Left lung (tissue), 14 donors: ENCODE measurements at places on chromosomes 2 and 18. TPM values are rescaled to one million over a fixed set of nuclear protein-coding genes. Genes with fewer than 3 reads are reported as not detected.

DNA sequence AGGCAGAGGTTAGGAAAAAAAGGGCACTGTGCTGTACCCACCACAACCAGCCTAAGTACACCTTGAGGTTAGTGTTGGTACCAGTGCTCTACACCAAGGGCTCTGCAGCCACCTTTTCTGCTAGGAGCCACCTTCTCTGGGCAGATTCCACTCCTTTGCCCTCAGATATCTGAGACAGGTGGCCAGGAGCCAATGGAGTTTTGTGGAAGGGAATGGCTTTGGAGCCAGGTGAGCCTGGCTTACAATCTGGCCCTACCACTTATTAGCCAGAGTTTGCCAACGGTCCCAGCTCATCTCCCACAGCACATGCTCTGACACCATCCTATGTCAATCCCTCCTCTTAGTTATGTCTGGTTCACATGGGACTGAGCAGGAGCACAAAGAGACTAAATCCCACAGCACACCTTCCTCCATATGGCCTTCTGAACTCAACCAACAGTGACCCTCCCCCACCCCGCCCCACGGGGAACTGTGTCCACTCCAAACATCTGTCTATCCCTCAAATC lies 77.5 kb downstream of the CLHC1 start:
- H3K27ac ChIP-seq, result no peak overlapping the region
- no peaks in the 10 kb centered on the region for H3K36me3 ChIP-seq
- DNase-seq, result no peak
- H3K27me3 ChIP-seq, result no peaks in the 10 kb centered on the region
- H3K4me3 ChIP-seq, result no peak overlapping the region
- peaks cover 85% of the 10 kb centered on the region for H3K4me1 ChIP-seq

GRCh38 chr2:23363268-23363667 lies 21.7 kb upstream of the KLHL29 start:
- no peaks in the 10 kb centered on the region for H3K4me1 ChIP-seq
- no peaks in the 10 kb centered on the region for H3K27me3 ChIP-seq
- DNase-seq, result no peak
- no peak overlapping the region for H3K4me3 ChIP-seq
- no peak overlapping the region for H3K27ac ChIP-seq
- H3K36me3 ChIP-seq, result no peaks in the 10 kb centered on the region

DNA sequence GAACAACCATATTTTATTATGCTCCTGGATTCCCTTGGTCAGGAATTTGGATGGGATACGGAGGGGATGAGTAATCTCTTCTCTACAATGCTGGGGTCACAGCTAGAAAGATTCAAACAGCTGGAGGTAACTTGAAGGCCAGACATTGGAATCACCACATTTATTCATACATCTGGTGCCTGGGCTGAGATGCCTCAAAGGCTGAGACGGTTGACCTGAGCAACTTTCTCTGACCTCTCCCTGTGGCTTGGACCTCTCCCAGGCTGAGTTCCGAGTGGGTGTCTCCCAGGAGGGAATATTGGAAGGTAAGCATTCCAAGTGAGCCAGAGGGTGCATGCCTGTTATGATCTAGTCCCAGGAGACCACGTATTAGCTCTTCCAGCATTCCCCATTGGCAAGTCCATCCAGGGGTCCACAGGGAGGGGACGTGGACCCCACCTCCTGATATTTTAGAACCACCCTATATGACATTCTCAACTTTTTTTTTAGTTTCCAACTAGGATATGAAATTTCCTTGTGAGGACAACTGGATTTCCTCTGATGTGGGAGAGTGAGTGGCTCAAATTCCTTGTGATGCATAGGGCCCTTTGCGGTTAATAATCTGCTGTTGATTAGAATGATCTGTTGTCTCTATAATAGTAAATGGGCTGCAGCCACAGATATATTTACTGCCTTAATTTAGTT lies 101.8 kb downstream of the MRPS9 start:
- no peak overlapping the region for H3K27ac ChIP-seq
- no peak for DNase-seq
- H3K4me1 ChIP-seq, result peaks cover 10% of the 10 kb centered on the region

Gene RGPD4
- total RNA-seq, result 0.29 TPM

DNA sequence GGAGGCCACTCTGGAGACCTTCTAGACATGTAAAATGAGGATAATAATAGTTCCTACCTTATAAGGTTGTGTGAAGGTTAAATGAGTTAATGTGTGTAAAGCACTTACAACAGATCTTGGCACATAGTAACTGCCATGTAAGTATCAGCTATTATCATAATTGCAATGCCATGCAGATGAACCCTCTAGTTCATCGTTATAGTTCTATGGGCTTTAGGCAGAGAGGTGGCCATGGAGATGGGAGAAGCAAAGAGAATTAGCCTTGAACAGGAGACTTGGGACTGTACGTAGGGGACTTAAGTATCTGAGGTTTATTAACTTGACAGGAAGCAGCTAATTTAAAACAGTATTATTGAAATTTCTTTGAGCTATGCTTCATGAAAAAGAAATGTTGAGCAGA lies 151.8 kb downstream of the PIK3C3 start:
- H3K27ac ChIP-seq, result no peak overlapping the region
- H3K36me3 ChIP-seq, result no peaks in the 10 kb centered on the region
- no peak overlapping the region for H3K4me3 ChIP-seq

GRCh38 chr2:109727929-109728447 lies 66.1 kb upstream of the RGPD5 start:
- H3K27ac ChIP-seq, result no peak overlapping the region
- no peaks in the 10 kb centered on the region for H3K4me1 ChIP-seq
- no peaks in the 10 kb centered on the region for H3K36me3 ChIP-seq
- H3K27me3 ChIP-seq, result no peaks in the 10 kb centered on the region
- no peak overlapping the region for H3K4me3 ChIP-seq

Gene ALPG
- total RNA-seq, result 0.16 TPM

- H3K4me1 ChIP-seq, result no peaks in the 10 kb centered on the region
- no peaks in the 10 kb centered on the region for H3K36me3 ChIP-seq
- no peak overlapping the region for H3K27ac ChIP-seq
- no peaks in the 10 kb centered on the region for H3K27me3 ChIP-seq
- H3K4me3 ChIP-seq, result no peak overlapping the region
- no peak for DNase-seq
Observed at GRCh38 chr2:59082657-59083056, 841.5 kb upstream of the FANCL start.

DNA sequence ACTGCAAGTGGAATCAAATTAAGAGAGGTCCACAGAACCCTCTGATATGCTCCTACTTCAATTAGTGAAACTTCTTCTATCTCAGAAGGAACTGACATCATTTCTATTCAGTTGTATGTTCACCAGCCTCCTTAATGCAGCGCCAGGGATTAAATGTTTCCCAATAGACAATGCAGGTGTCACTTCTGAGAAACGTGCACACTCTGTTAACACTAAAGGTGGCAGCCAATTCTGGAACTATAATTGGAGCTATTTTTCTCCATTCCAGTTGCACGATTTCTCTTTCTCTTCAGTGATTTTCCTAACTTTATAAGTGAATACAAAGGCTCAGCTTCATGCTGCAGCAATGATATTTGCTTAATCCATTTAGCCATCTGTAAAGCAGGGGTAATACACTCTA lies 821.9 kb downstream of the TDRD15 start:
- H3K4me3 ChIP-seq, result no peak overlapping the region
- H3K27me3 ChIP-seq, result no peaks in the 10 kb centered on the region
- no peaks in the 10 kb centered on the region for H3K4me1 ChIP-seq
- H3K27ac ChIP-seq, result no peak overlapping the region
- no peaks in the 10 kb centered on the region for H3K36me3 ChIP-seq

Gene ITGB6
- 58.3 TPM for total RNA-seq

GRCh38 chr2:113137827-113138226 lies 10.4 kb downstream of the IL1RN start:
- peaks cover 17% of the 10 kb centered on the region for H3K36me3 ChIP-seq
- no peaks in the 10 kb centered on the region for H3K4me1 ChIP-seq
- no peaks in the 10 kb centered on the region for H3K27me3 ChIP-seq
- no peak for DNase-seq
- no peak overlapping the region for H3K4me3 ChIP-seq

DNA sequence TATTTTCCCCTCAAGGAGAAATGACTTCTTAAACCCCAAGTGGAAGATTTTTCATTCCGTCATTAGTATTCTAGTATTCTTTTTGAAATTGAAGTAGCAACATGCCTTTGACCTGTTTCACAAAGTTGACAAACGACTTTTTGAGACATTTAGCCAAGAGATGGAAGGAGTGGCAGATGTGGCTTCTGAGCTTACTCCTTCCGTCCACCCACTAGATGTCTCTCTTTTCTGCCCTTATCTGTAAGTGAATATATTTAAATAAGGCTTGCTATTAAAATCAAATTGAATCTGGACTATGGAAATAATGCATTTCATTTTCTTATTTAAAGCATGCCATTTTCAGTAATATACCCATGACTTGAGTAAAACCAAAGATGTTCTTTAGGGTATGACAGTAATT lies 74.1 kb downstream of the ACTR3 start:
- H3K36me3 ChIP-seq, result no peaks in the 10 kb centered on the region
- H3K27me3 ChIP-seq, result no peaks in the 10 kb centered on the region
- H3K4me3 ChIP-seq, result no peak overlapping the region
- no peak for DNase-seq
- no peak overlapping the region for H3K27ac ChIP-seq

DNA sequence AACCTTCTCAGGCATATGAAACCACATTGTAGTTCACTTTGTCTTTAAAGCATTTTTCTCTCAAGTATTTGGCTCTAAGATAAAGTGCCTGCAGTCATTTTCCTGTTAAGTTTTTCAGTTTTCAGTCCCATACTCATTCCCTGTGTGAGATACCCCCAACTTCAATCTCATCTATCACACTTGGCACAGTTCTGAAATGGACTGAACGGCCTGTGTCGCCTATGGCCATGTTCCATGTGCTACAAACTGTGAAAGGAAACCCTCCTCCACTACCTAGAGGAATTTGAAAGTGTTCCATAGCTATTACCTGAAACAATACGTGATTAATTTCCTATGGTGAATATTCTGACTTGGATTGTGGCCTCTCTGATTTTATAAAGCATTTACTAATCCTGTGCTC lies 319.1 kb downstream of the CTNNA2 start:
- no peak overlapping the region for H3K27ac ChIP-seq
- H3K27me3 ChIP-seq, result no peaks in the 10 kb centered on the region
- DNase-seq, result no peak
- H3K4me1 ChIP-seq, result no peaks in the 10 kb centered on the region

- DNase-seq, result no peak
- no peak overlapping the region for H3K27ac ChIP-seq
- H3K36me3 ChIP-seq, result no peaks in the 10 kb centered on the region
- H3K4me1 ChIP-seq, result peaks cover 5% of the 10 kb centered on the region
Observed at GRCh38 chr18:57077005-57077765, 69.7 kb upstream of the BOD1L2 start.

Gene ASAP2
- 21.1 TPM for total RNA-seq

DNA sequence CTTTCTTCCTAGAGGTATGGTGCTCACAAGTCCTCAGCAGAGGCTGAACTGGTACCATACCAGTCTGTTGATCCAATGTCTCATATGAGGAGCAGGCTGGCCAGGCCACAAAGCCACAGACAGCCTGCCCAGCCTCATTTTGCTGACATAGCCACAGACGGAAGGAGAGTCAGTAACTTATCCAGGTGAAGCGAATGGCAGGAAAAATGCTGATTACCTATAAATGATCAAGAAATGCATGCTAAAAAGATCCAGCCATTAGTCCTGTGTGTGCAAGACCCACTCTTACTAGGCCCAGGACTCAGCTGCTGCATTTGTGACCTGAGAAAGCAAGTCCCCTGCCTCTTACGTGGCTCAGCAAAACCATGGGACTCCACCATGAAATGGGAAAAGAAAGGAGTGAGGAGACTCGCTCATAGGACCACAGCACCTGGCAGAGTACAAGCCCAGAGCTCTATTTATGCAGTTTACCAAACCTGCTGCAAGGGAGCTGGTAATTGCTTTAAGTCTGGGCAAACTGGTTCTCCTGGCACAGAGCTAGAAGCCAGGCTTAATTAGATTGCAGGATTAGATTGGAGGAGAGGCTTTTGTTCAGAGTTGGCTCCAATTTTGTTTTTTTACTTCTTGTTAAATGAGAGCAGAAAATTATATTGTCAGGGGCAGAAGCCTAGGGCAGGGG lies 19.0 kb downstream of the RHOB start:
- DNase-seq, result no peak
- H3K36me3 ChIP-seq, result no peaks in the 10 kb centered on the region
- no peaks in the 10 kb centered on the region for H3K27me3 ChIP-seq
- H3K27ac ChIP-seq, result no peak overlapping the region
- no peaks in the 10 kb centered on the region for H3K4me1 ChIP-seq
- H3K4me3 ChIP-seq, result no peak overlapping the region

GRCh38 chr2:769771-770170 lies 92.6 kb upstream of the TMEM18 start:
- H3K36me3 ChIP-seq, result no peaks in the 10 kb centered on the region
- no peaks in the 10 kb centered on the region for H3K4me1 ChIP-seq
- no peak overlapping the region for H3K4me3 ChIP-seq
- DNase-seq, result no peak
- H3K27me3 ChIP-seq, result no peaks in the 10 kb centered on the region

Gene MC5R
- not detected for total RNA-seq

Gene OLA1
- 68.2 TPM for total RNA-seq

GRCh38 chr2:69576880-69577279 lies 66.7 kb downstream of the AAK1 start:
- no peak overlapping the region for H3K27ac ChIP-seq
- DNase-seq, result no peak

DNA sequence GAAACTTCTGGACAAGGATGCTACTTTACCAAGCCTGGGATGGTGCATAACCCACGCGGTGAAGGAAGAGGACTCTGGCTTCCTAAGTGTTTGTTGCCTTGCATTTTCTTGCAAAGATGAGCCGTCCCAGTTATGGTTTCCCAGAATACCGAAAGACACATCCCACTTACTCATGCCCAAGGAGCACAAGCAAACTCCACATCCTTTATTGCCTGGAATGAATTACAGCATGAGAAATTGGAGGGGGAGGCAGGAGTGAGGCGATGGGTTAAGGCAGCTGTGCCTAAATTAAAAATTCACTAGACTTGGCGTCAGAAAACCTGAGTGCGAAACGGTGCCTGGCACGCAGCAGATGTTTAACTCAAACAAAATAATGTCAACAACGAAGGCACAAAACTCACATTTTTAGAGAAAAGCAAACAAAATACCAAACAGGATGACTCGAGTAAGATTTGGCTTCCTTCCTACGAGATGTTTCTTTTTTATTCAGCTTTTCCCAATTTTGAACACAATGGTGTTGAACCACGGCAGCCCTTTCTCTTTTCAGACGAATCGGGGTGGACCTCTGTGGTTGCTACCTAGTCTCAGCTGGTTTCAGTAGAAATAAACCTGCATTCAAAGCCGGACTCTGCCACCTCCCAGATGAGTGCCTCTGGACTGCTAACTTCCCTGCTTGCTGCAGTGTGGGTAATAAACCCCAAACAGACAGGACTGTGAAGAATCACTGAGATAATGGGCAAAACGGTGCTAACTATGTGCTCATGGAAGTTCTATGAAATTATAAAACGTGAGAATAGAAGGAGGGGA lies 100.3 kb upstream of the NCK2 start:
- no peak overlapping the region for H3K27ac ChIP-seq
- DNase-seq, result no peak
- H3K36me3 ChIP-seq, result no peaks in the 10 kb centered on the region
- no peak overlapping the region for H3K4me3 ChIP-seq

GRCh38 chr18:24968238-24968775 lies 383.7 kb downstream of the ZNF521 start:
- no peak for DNase-seq
- no peak overlapping the region for H3K27ac ChIP-seq
- no peak overlapping the region for H3K4me3 ChIP-seq
